ENCODE measurements at places on chromosomes 5 and 9. TPM values are rescaled to one million over a fixed set of nuclear protein-coding genes. Genes with fewer than 3 reads are reported as not detected.

GRCh38 chr5:66724349-66725139, 128.4 kb downstream of the MAST4 start:
- no peak overlapping the region for H3K27ac ChIP-seq
- DNase-seq, result no peak
- H3K27me3 ChIP-seq, result no peaks in the 10 kb centered on the region
- no peak overlapping the region for H3K4me3 ChIP-seq
- no peaks in the 10 kb centered on the region for H3K36me3 ChIP-seq

GRCh38 chr5:15003511-15003920, 131.9 kb upstream of the ANKH start:
- H3K27me3 ChIP-seq, result no peaks in the 10 kb centered on the region
- H3K27ac ChIP-seq, result no peak overlapping the region
- no peaks in the 10 kb centered on the region for H3K36me3 ChIP-seq

Gene CCL21
- total RNA-seq, result 1.5 TPM

Gene GDA
- total RNA-seq, result 60.4 TPM

DNA sequence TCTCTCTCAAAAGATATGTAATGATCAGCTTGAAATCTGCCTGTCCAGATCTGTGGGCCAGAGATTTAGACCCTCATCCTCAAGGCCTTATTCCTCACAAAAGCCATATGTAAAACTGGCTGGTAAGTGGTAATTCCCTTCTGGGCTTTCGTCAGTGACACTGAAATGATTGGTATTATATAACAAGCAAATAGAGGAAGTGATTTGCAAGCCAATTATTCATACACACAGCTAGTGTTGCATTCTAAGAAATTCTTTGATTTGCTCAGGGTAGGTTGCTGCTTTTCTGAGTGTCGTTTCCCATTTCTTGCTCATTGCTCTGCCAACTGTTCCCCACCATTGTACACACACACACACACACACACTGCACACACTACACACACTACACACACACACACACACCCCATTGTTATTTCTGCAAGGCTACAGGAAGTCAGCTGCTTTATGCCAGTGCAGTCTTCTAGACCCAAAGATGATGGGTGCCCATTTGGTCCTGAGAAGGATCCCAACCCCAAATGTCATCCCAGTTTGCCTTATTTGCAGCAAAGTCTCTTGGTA, 76.8 kb downstream of the PRLR start:
- DNase-seq, result no peak
- no peak overlapping the region for H3K4me3 ChIP-seq
- H3K27ac ChIP-seq, result no peak overlapping the region
- no peaks in the 10 kb centered on the region for H3K36me3 ChIP-seq
- no peaks in the 10 kb centered on the region for H3K4me1 ChIP-seq

- no peak for DNase-seq
- H3K27ac ChIP-seq, result no peak overlapping the region
- no peaks in the 10 kb centered on the region for H3K4me1 ChIP-seq
- H3K36me3 ChIP-seq, result no peaks in the 10 kb centered on the region
- no peak overlapping the region for H3K4me3 ChIP-seq
Observed at GRCh38 chr5:14235872-14236271, 92.7 kb downstream of the TRIO start.
